ENCODE measurements at places on chromosomes 13 and 19.

DNA sequence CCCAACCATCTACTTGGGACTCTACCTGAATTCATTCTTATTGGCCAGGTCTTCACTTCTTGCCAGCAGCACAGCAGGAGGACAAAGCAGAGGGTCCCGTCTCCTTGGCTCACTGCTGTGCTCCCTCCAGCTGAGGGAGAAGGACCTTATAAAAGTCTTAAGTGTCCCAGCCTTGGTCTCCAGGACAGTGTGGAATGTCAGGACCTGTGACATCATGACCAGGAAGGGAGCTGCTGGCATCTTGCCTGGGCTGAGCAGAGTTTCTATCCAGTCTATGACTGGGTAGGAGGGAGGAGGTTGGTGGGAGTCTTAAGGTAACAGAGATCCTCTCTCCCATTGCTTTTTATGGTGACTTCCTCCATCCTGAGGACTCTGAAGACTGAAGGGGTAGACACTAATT, 56.6 kb upstream of the ANKRD10 start:
- no peak for DNase-seq

GRCh38 chr13:112910616-112911280, 58.3 kb upstream of the MCF2L start:
- no peak for DNase-seq

DNA sequence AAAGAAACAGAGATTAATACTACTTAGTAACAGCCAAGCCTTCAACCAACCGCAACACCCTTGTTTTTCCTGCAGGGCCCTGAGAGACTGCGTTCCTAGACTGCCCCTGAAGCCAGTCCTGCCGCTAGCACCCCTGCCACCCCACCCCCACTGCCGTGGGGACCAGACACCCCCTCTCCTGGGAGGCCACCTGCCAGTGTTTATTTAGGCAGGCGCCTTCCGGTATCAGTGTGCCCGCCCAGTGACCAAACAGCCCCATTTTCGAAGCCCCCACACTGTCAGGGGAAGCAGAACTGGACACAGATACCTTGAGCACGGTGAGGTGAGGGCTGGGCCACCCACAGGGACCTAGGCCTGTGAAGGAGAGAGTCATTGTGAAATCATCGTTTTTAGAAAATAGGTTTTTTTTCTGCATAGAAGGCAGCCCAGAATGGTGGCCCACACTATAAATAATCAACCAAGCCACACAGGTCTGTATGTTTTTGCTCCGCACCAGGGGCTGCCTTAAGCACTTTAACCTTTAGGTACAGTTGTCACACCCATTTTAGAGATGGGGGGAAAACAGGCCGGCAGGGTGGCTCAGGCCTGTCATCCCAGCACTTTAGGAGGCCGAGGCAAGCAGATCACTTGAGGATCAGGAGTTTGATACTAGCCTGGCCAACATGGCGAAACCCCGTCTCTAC, 3.5 kb upstream of the TLE5 start:
- DNase-seq = no peak

DNA sequence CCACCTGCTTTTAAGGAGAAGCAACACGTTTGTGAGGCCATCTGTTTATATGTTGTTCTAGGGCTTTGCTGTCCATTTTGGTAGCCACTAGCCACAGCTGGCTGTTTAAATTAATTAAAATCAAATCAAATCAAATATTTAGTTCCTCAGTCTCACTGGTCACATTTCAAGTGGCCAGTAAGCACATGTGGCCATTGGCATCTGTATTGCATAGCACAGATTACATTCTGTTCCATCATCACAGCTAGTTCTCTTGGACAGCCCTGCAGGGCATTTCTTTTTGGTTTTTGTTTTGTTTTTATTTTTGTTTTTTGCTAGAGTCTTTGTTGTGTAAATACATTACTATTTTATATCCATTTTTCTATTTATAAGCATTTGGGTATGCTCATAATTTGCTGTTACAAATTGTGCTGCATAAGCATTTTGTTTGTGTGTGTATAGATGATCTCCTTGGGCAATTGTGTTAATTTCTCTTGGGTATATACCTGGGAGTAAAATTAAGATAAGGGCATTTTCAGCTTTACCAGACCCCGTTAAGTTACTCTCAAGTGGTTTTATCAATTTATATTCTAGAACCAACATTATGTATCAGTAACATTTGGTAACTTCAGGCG, 31.3 kb downstream of the SAE1 start:
- DNase-seq = no peak

- peak; percentile 50 for DNase-seq
These were observed 76.6 kb upstream of the STK24 start for GRCh38 chr13:98653463-98653985.

DNA sequence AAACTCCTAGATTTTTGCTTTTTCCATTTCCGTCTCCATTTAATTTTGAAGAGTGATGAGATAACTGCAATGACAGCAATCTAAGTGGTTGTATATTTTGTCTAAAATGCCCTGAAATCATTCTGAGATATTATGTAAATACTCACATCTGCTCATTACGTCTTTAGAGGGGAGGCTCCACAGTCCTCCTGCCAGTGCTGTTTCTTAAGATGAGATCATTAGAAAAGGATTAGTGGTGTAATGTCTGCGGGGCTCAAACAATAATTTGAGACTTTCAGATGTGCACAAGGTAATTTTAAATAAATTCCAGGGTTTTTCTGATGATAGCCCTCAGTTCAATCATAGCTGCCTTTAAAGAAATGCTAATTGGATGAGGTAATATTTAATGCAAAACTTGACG, 437.9 kb downstream of the FOXO1 start:
- no peak for DNase-seq
